Right lobe of liver (tissue), 6 donors: ENCODE measurements at places on chromosomes 11 and 22. TPM values are rescaled to one million over a fixed set of nuclear protein-coding genes. Genes with fewer than 3 reads are reported as not detected.

DNA sequence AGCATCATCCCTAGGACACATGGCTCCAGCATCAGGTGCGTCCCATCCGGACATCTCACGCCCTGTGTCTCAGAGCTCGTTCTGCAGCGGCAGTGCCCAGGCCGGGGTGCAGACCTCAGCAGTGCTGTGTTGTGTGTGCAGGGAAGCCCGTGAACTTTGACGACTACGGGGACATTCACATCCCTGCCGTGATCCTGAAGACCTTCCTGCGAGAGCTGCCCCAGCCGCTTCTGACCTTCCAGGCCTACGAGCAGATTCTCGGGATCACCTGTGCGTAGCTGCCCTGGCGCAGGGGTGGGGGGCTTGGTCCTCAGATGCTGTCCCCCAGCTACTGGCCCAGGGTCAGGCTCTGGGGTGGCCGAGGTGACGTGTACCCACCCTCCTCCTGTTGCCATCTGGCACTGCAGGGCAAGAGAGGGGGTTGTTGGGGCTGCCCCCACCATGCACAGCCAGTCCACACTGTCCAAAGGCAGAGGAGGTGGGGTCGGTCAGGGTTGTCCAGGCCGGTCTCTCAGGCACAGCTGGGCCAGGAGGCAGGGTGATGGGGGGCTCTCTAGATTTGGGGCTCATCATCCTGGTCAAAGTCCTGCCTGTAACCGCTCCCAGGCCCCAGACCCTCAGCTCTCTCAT lies 96.5 kb downstream of the ARHGAP8 start:
- H3K27me3 ChIP-seq, result no peaks in the 10 kb centered on the region
- no peak for DNase-seq
- H3K4me1 ChIP-seq, result no peaks in the 10 kb centered on the region
- no peaks in the 10 kb centered on the region for H3K36me3 ChIP-seq
- H3K4me3 ChIP-seq, result no peak overlapping the region

DNA sequence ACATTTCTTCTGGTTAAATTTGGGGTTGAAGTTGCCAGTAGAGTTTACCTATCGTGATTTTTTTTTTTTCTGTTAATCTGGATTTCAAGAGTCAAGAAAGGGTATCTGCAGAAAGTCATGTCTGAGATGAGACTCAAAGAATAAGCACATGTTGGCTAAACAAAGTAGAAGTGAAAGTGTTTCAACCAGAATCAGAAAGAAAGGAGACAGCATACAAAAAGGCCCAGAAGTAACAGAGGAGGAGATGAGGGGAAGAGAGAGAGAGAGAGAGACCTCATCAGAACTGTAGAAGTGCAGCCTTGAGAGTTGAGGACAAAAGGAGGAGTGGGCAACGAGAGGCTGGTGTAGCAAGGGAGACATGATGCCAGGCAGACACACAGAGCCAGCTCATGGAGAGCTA lies 54.9 kb downstream of the SVIP start:
- peaks cover 18% of the 10 kb centered on the region for H3K4me1 ChIP-seq
- H3K27me3 ChIP-seq, result no peaks in the 10 kb centered on the region
- no peak overlapping the region for H3K27ac ChIP-seq
- DNase-seq, result no peak
- H3K4me3 ChIP-seq, result no peak overlapping the region

AQP11 gene
- 9.8 TPM for total RNA-seq

NLRX1 gene
- 8.1 TPM for total RNA-seq

DNA sequence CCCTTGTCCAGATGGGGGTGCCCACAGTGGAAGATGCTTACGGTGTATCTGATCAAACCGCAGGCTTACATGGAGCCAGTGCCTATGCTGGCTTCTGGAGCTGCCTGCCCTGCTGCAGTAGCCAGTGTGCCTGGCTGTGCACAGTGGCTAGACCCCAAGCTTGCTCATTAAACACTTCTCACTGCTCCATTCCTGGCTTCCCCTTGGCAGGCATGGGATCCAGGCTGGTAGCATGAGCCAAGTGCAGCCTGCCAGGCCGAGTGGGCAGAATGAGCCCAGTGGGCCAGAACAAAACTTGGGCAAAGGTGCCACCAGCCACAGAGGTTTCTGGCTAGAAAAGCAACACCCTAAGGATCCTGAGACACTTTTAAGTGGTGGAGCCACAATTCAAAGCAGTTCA lies 55.4 kb upstream of the B3GNT6 start:
- no peak overlapping the region for H3K4me3 ChIP-seq
- H3K27me3 ChIP-seq, result no peaks in the 10 kb centered on the region
- DNase-seq, result no peak

DNA sequence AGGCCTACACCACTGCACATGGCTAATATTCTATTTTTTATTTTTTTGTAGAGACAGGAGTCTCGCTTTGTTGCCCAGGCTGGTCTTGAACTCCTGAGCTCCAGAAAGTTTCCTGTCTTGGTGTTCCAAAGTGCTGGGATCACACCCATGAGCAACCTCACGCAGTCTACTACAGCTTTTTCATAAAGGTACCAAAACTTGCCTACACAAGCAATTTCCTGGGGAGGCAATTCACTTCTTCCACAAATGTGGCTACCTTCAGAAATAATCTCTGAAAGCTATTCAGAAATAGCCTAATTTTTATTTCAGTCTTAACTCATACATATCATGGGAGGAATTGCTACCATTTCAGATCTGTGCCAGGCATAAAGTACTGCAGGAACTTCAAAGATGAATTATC lies 11.4 kb downstream of the SLC35F2 start:
- no peaks in the 10 kb centered on the region for H3K4me1 ChIP-seq
- H3K4me3 ChIP-seq, result no peak overlapping the region
- DNase-seq, result no peak

PLA2G6 gene
- total RNA-seq, result 19.1 TPM

DNA sequence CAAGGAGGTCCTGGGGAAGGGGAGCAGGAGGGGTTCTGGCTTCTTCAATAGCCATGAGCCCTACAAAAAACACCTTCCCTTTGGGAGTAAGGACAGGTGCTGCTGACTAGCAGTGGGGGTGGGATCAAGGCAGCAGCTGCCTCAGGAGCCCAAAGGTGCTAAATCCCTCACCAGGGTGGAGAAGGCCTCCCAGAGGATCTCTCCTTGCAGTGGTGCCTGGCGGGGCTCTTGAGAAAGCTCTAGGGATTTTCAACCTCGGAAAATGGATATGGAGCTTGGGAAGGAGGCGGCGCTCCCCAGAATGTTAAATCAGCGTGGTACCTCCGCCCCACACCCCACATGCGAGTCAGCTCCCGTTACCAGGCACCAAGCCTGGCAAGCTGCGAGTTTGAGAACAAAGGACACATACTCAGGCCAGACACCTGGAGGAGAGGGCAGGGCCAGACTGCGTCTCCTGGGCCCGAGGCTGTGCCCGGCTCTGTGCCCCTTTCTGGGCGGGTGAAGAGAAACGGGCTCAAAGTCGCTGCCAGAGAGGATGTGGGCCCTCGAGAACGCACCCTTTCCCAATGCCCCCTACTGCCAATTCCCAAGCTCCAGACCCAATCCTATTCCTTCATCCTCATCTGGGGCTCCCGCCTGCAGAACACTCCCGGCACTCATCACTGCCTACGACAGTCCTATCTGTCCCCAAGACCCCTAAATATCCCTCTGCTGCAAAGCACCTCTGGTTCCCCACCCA lies 139.0 kb downstream of the BRD1 start:
- no peak for DNase-seq
- no peak overlapping the region for H3K27ac ChIP-seq
- H3K4me3 ChIP-seq, result no peak overlapping the region
- H3K36me3 ChIP-seq, result no peaks in the 10 kb centered on the region

- DNase-seq, result no peak
- peak overlapping the region; percentile 71 for H3K27ac ChIP-seq
- no peaks in the 10 kb centered on the region for H3K36me3 ChIP-seq
Observed at GRCh38 chr11:61954106-61954850, 4.1 kb downstream of the BEST1 start.

DNA sequence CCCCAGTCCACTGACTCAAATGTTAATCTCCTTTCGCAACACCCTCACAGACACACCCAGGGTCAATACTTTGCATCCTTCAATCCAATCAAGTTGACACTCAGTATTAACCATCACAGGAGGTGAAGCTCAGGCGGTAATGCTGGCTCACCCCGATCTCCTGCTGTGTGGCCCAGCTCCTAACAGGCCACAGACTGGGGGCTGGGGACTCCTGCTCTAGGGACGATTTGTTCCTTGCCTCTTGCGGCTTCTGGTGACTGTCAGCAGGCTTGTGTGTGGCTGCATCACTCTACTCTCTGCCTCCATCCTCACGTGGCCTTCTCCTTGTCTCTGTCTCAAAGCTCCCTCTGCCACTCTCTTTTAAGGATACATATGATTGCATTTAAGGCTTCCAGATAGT lies 45.0 kb downstream of the SPON1 start:
- H3K27me3 ChIP-seq, result no peaks in the 10 kb centered on the region
- no peak for DNase-seq
- no peaks in the 10 kb centered on the region for H3K4me1 ChIP-seq
- no peak overlapping the region for H3K4me3 ChIP-seq
- H3K27ac ChIP-seq, result no peak overlapping the region
- no peaks in the 10 kb centered on the region for H3K36me3 ChIP-seq

GPR83 gene
- total RNA-seq, result 0.06 TPM

- H3K27ac ChIP-seq, result no peak overlapping the region
- no peak for DNase-seq
- no peaks in the 10 kb centered on the region for H3K27me3 ChIP-seq
- no peak overlapping the region for H3K4me3 ChIP-seq
Observed at GRCh38 chr11:13102513-13102840, 93.4 kb downstream of the RASSF10 start.

GRCh38 chr11:9380773-9381172 lies 3.7 kb upstream of the IPO7 start:
- no peaks in the 10 kb centered on the region for H3K36me3 ChIP-seq
- DNase-seq, result no peak
- H3K27ac ChIP-seq, result no peak overlapping the region
- H3K27me3 ChIP-seq, result no peaks in the 10 kb centered on the region
- H3K4me1 ChIP-seq, result peaks cover 5% of the 10 kb centered on the region

UPK3A gene
- not detected for total RNA-seq

RASD2 gene
- not detected for total RNA-seq

GRCh38 chr11:130304651-130305050 lies 10.1 kb downstream of the ZBTB44 start:
- H3K4me3 ChIP-seq, result no peak overlapping the region
- no peaks in the 10 kb centered on the region for H3K36me3 ChIP-seq
- H3K27ac ChIP-seq, result no peak overlapping the region
- no peaks in the 10 kb centered on the region for H3K27me3 ChIP-seq
- DNase-seq, result no peak

CD3D gene
- 0.64 TPM for total RNA-seq

- no peaks in the 10 kb centered on the region for H3K4me1 ChIP-seq
- H3K27me3 ChIP-seq, result no peaks in the 10 kb centered on the region
- no peak overlapping the region for H3K4me3 ChIP-seq
- no peak overlapping the region for H3K27ac ChIP-seq
- DNase-seq, result no peak
Observed at GRCh38 chr11:111253131-111253530, 7.6 kb downstream of the POU2AF2 start.

- H3K27me3 ChIP-seq, result no peaks in the 10 kb centered on the region
- H3K27ac ChIP-seq, result no peak overlapping the region
- H3K4me1 ChIP-seq, result no peaks in the 10 kb centered on the region
- no peaks in the 10 kb centered on the region for H3K36me3 ChIP-seq
Observed at GRCh38 chr11:17519061-17519885, 24.9 kb downstream of the USH1C start.

GRCh38 chr11:10495464-10495786 lies 40.4 kb downstream of the AMPD3 start:
- DNase-seq, result no peak
- H3K4me1 ChIP-seq, result no peaks in the 10 kb centered on the region
- no peaks in the 10 kb centered on the region for H3K27me3 ChIP-seq
- no peak overlapping the region for H3K27ac ChIP-seq

GRK3 gene
- total RNA-seq, result 4.2 TPM

DNA sequence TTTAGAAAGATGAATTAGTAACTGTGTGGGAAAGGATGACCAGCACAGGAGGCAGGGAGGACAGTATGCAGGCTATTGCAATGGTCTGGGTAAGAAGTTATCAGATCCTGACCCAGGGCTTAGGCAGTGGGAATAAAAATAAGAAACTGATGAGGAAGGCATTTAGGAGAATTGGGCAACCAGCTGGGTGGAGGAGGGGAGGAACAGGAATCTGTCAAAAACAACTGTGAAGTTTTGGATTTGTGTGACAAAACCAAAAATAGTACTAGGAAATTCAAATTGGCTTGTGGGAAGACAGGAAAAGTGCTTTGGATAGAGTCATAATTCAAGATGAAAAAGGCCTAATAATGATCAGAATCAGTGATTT lies 27.9 kb downstream of the MMP13 start:
- H3K36me3 ChIP-seq, result no peaks in the 10 kb centered on the region
- H3K27ac ChIP-seq, result no peak overlapping the region
- no peak for DNase-seq
- no peaks in the 10 kb centered on the region for H3K4me1 ChIP-seq
- no peaks in the 10 kb centered on the region for H3K27me3 ChIP-seq

GRCh38 chr11:75439495-75440120 lies 6.6 kb upstream of the KLHL35 start:
- DNase-seq, result no peak
- H3K36me3 ChIP-seq, result no peaks in the 10 kb centered on the region
- H3K27ac ChIP-seq, result no peak overlapping the region
- no peaks in the 10 kb centered on the region for H3K27me3 ChIP-seq
- H3K4me1 ChIP-seq, result no peaks in the 10 kb centered on the region

- DNase-seq, result no peak
- H3K27ac ChIP-seq, result no peak overlapping the region
- H3K4me3 ChIP-seq, result no peak overlapping the region
- H3K27me3 ChIP-seq, result no peaks in the 10 kb centered on the region
- no peaks in the 10 kb centered on the region for H3K4me1 ChIP-seq
Observed at GRCh38 chr22:43510281-43511070, 98.7 kb downstream of the MPPED1 start.

C11orf86 gene
- not detected for total RNA-seq

SCT gene
- total RNA-seq, result not detected

DNA sequence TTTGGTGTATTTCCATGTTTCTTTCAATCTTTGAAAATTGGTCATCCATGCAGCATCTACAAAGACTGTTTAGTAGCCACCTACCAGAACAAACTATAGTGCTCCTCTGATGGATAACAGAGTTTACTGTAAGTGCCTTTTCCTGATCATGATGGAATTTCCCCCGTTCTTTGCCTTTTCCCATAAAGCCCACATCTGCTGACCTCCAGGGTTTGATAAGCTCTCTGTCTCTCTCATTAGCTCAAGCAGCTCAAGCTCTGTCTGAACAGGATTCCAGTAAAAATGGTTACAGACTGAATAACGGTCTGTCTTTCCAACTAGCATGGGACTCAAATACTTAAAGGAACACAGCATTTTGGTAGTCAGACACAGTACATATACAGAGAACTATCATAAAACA lies 308.4 kb upstream of the SORL1-AS1 start:
- H3K4me3 ChIP-seq, result no peak overlapping the region
- H3K27me3 ChIP-seq, result no peaks in the 10 kb centered on the region
- H3K4me1 ChIP-seq, result no peaks in the 10 kb centered on the region
- DNase-seq, result no peak
- H3K36me3 ChIP-seq, result no peaks in the 10 kb centered on the region
- no peak overlapping the region for H3K27ac ChIP-seq

MMP12 gene
- not detected for total RNA-seq

GRCh38 chr11:78138291-78138690 lies 1.1 kb downstream of the ALG8 start:
- H3K27ac ChIP-seq, result no peak overlapping the region
- DNase-seq, result no peak
- no peaks in the 10 kb centered on the region for H3K27me3 ChIP-seq
- no peak overlapping the region for H3K4me3 ChIP-seq

BTBD18 gene
- not detected for total RNA-seq

PGA4 gene
- 0.51 TPM for total RNA-seq

POU2F3 gene
- total RNA-seq, result not detected

GRCh38 chr11:82450996-82451395 lies 282.7 kb downstream of the FAM181B start:
- no peaks in the 10 kb centered on the region for H3K4me1 ChIP-seq
- H3K27ac ChIP-seq, result no peak overlapping the region
- no peaks in the 10 kb centered on the region for H3K27me3 ChIP-seq
- no peak for DNase-seq
- H3K4me3 ChIP-seq, result no peak overlapping the region
- no peaks in the 10 kb centered on the region for H3K36me3 ChIP-seq
